SK-N-DZ (cell line): ENCODE measurements at places on chromosomes 6 and 20.

DNA sequence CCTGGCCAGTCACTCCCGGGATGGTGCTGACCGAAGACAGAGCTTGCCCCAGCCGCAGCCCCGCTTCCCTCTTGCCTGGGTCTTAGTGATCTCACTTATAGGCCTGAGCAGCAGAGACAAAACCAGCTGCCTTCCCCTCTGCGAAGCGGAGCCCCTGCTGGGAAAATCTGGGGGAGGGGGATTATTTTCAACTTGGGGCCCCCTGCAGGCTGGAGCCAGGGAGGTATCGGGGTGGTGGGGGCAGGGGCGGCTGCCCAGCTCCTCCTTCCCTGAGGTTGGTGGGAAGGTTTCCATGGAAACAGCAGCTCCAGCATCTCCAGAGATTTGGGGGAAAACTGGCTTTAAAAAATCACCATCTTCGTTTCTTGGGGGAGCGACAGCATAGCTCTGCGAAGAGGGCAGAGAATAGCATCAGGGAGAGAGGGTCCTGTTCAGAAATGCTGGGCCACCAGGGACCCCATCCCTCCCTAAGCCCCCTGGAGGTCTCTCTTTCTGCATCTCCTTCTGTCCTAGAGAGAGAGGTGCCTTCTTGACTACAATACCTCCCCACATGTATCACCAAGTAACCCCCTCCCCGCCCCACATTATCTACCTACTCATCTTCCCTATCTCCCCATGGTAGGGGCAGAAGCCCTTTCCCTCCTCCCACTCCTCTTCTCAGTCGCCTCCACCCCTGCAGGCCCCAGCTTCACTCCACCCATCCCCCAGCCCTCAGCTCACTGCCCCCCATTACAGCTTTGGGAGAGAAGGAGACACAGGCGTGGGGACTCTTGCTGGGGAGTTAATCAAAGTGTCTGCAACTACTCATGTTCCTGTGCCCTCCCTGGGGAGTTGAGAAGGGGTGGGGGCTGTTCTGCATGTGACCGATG is 88.4 kb upstream of the CCDC167 start:
- DNase-seq, result no peak

- DNase-seq, result no peak
These were observed 107.4 kb upstream of the MAP7 start for GRCh38 chr6:136657666-136658065.

DNA sequence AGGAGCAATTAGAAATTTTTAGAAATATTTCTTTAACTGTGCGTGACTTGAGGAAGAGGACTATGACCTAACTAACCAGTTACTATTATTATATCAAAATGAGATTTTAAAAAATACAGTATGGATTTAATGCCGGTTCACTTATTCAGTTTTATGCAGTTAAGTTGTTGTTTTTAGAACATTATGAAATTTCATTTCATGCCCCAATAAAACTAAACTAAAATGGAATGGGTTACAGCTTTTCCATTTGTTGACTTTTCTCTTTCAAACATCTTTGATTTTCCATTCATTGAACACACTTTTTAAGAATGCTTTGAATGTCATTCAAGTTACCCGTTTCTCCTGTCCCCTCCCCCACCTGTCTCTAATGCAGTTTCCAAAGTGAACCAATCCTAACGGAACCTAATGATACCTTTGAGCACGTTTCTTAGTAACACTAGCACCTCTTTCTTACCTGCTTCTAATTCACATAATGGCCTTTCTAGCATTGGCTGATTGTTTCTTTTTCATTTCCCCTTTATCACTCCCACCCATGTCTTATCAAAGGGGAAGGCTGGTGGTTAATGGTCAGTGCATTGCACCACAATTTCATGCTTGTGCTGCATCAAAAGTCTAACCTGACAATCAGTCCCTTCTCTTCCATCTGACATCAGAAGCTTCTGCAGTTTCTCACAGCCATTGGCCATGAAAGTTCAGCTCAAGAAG is 262.2 kb upstream of the TAB2 start:
- DNase-seq, result no peak

- DNase-seq, result no peak
These were observed 35.2 kb downstream of the NTSR1 start for GRCh38 chr20:62743777-62744317.

GRCh38 chr6:154783229-154783628 is 50.0 kb downstream of the SCAF8 start:
- no peak for DNase-seq
